Erythroblast (primary cell): ENCODE measurements at places on chromosomes 3 and 15.
A peak's percentile ranks its signal among the peaks of the same experiment; 100 is the strongest.

GRCh38 chr3:143236226-143236964 is 116.8 kb downstream of the CHST2 start:
- DNase-seq, result no peak

DNA sequence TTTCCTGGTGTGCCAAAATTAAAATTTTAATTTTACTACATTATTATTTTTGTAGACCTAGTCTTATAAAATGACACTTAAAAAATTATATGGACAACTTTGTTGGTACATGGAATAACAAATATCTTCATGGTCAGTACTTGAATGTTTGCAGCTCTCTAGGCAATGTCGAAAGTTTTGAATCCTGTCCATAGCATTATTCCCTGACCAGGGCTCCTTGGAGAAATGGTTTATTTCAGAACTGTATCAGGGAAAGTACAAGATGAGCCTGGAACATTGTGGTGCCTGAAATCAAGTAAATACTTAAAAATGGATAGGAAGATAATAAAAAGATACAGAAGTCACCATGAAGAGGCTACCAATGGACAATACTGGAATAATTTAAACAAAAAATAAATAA is 47.6 kb downstream of the ALDH1A2 start:
- no peak for DNase-seq

- peak; percentile 40 for DNase-seq
These were observed 262.7 kb upstream of the CTDSPL start for GRCh38 chr3:37598808-37599581.

GRCh38 chr3:48305396-48305795 is 28.1 kb downstream of the SPINK8 start:
- no peak for DNase-seq

GRCh38 chr3:98388147-98388546 is 2.3 kb upstream of the OR5K3 start:
- DNase-seq, result no peak

DNA sequence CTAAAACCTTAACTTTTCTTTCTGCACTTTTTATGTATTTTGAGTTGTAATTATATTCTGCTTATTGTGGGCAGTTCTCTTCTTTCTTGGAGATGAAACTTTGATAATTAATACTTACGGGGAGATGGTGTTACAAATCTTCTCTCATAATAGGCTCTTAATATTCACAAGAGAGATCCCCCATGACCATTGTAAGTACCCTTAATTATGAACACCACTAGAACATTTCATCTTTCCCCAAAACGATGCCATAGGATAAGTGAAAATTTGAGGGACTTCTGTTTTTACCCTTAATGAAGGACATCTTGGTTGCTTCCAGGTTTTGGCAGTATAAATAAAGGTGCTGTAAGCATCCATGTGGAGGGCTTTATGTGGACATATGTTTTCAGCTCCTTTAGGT is 60.7 kb downstream of the PIAS1 start:
- peak; percentile 53 for DNase-seq

DNA sequence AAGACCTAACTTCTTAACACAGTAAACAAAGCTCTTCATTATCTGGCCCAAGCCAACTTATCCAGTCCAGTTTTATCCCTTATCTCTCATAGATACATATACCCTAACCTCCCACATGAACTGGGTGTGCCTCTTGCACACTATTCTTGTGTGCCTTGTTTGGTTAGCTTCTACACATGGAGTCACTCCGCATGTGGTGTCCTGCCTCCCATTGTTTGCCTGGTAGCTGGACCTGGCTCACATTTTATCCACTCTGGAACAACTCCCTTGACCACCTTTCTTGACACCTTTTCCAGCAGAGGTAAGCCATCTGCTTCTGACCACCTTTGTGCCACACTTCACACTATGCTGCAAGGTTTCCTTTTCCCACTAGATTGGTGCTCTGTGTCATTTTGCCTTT is 15.2 kb downstream of the TIPARP start:
- DNase-seq, result peak; percentile 7

- DNase-seq, result peak; percentile 7
These were observed 252.2 kb upstream of the TBL1XR1 start for GRCh38 chr3:177449360-177450006.

GRCh38 chr3:113736548-113737089 is 9.4 kb downstream of the NAA50 start:
- peak; percentile 78 for DNase-seq

- DNase-seq, result no peak
These were observed 18.0 kb upstream of the FSTL1 start for GRCh38 chr3:120468635-120469295.

DNA sequence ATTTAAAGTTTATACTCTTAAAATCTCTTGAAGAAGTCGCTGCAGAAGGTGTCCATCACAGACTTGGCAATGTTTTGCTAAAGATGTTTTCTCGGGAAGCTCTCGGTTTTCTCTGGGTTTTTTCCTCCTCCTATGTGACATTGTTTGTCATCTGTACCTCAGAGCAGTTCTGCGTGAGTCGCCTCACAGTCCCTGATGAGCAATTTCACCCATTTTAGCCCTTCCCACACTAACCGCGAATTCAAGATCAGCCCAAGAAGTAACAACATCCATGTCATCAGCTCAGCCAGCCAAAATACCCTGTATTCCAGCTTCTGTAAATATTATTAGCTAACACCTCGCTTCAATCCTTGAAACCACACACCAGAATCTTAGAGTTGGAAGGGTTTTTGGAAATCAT is 224.3 kb upstream of the SETMAR start:
- no peak for DNase-seq

GRCh38 chr3:124812291-124813265 is 74.6 kb downstream of the ITGB5 start:
- peak; percentile 63 for DNase-seq

- DNase-seq, result no peak
These were observed 194.4 kb downstream of the ARRDC4 start for GRCh38 chr15:98154863-98155262.

GRCh38 chr3:40308725-40309417 is 636 bp upstream of the EIF1B start:
- no peak for DNase-seq

GRCh38 chr3:167773584-167773983 is 38.1 kb downstream of the SERPINI1 start:
- DNase-seq, result no peak
